Activated CD8-positive, alpha-beta T cell treated with anti-CD3 and anti-CD28 coated beads, Interleukin-2, amount 10 ng/mL, durations not matched to agents 7 days and 5 days (primary cell): ENCODE measurements at places on chromosomes 4 and X.

DNA sequence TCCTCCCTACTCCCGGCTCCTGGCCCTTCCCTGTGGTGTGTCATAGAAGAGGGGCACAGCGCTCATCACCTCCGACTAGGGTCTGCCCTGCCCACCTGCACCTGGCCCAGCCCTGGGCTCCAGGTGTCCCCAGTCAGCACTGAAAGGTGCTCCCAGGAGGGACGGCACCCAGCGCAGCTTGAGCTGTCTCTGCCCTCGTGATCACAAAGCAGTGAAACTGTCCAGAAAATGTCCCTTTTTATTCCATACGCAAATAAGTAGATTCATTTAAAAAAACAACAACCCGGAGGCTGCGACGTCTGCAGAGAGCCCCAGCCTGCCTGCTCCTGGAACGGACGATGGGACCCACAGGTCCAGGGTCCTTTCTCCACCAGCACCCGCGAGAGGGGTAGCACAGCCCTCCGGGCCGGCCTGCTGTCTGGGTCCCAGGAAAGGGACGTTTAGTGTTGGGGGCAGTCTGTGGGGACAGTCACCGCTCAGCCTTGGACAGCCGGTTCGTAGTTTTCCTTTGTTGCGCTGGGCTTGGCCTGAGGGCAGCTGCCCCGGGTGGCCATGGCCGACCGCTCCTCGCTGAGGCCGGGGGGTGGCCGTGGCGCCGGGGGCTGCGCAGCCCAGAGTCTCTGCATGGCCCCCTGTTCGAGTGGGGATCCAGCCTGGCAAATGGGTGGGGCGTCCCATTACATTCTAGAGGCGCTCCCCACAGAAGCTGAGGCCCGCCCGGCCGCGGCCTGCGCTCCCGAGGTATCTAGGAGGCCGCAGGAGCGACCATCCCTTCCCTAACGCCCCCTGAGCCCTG, 4.6 kb downstream of the HMX1 start:
- no peaks in the 10 kb centered on the region for H3K4me1 ChIP-seq
- H3K36me3 ChIP-seq = no peaks in the 10 kb centered on the region
- H3K27me3 ChIP-seq = peaks cover 66% of the 10 kb centered on the region
- no peak for DNase-seq

GRCh38 chr4:25523405-25523804, 132.2 kb upstream of the SLC34A2 start:
- no peak for DNase-seq
- no peaks in the 10 kb centered on the region for H3K4me1 ChIP-seq
- H3K36me3 ChIP-seq = no peaks in the 10 kb centered on the region
- no peak overlapping the region for H3K4me3 ChIP-seq

DNA sequence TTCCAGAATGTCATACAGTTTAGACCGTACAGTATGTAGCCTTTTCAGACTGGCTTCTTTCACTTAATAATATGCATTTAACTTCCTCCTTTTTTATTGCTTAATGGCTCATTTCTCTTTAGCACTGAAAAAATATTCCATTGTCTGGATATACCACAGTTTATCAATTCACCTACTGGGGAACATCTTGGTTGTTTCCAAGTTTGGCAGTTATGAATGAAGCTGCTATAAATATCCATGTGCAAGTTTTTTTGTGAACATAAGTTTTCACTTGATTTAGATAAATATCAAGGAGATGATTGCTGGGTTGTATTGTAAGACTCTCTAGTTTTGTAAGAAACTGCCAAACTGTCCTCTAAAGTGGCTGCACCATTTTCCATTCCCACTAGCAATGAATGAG, 375.5 kb downstream of the PCDH18 start:
- H3K4me1 ChIP-seq = no peaks in the 10 kb centered on the region
- no peak for DNase-seq
- H3K27ac ChIP-seq = no peak overlapping the region
- no peaks in the 10 kb centered on the region for H3K36me3 ChIP-seq
- H3K27me3 ChIP-seq = no peaks in the 10 kb centered on the region

- no peak for DNase-seq
- H3K4me3 ChIP-seq = no peak overlapping the region
- no peaks in the 10 kb centered on the region for H3K27me3 ChIP-seq
- H3K27ac ChIP-seq = no peak overlapping the region
Measured at GRCh38 chr4:32147446-32148085, 1427.4 kb downstream of the PCDH7 start.

DNA sequence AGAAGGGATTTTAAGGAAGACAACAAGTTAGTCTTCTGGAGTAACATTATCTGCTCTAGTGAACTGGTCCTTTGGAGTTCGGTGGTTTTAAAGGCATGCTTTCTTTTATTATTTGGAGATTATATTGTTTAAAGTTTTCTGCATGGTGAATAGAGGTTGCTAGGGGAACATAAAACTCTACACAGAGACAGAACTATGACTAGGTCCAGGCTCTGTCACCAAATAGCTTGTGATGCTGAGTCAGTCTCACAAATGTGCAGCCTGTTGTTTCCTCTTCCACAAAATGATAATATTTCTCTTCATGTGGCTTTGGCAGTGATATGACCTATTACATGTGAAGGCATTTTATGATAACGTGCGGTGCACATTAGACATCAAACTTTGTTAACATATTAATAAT, 132.6 kb downstream of the PACRGL start:
- H3K36me3 ChIP-seq = no peaks in the 10 kb centered on the region
- no peak overlapping the region for H3K27ac ChIP-seq
- H3K4me1 ChIP-seq = no peaks in the 10 kb centered on the region

DNA sequence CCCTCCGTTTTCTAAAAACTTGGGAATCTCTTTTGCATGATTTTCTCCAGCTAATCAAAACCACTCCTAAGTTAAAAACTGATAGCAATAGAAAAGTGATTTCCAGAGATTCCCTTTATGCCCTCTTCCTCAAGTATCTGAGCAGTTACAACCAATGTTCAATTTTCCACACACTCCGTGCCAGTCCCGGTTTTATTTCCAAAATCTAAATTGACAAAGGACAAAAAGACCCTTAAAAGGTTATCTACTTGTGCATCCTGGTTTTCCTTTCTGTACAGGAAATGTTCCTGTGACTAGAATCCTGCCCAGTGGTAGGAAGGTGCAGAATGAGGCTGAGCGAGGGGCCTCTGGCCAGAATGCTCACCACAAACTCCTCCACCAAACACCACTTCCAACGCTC, 1.3 kb downstream of the SFRP2 start:
- H3K36me3 ChIP-seq = no peaks in the 10 kb centered on the region
- H3K27ac ChIP-seq = no peak overlapping the region
- H3K4me3 ChIP-seq = no peak overlapping the region
- DNase-seq = no peak

DNA sequence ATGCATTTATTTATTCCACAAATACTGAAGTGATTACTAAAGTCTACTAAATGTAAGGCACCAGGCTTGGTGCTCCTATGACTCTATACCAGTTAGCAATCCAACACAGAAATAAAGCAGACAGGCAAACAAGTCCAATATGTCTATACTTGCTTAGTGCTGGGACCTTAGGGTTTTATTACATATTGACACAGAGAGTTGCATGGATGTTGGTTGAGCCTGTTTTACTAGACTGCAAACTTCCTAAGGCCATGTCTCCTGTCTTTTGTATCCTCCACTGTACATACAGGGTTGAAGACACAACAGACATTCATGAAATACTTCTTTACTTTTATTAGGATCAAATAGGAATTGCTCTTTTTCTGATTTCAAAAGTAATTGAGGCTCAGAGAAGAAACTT, 69.0 kb downstream of the LNX1 start:
- no peak for DNase-seq
- H3K27me3 ChIP-seq = peaks cover 23% of the 10 kb centered on the region
- H3K4me3 ChIP-seq = no peak overlapping the region
- no peaks in the 10 kb centered on the region for H3K4me1 ChIP-seq
- H3K27ac ChIP-seq = no peak overlapping the region

GRCh38 chrX:65740909-65741308, 73.5 kb downstream of the MSN start:
- no peak for DNase-seq
- peaks cover 83% of the 10 kb centered on the region for H3K36me3 ChIP-seq
- H3K27me3 ChIP-seq = no peaks in the 10 kb centered on the region
- peaks cover 34% of the 10 kb centered on the region for H3K4me1 ChIP-seq

DNA sequence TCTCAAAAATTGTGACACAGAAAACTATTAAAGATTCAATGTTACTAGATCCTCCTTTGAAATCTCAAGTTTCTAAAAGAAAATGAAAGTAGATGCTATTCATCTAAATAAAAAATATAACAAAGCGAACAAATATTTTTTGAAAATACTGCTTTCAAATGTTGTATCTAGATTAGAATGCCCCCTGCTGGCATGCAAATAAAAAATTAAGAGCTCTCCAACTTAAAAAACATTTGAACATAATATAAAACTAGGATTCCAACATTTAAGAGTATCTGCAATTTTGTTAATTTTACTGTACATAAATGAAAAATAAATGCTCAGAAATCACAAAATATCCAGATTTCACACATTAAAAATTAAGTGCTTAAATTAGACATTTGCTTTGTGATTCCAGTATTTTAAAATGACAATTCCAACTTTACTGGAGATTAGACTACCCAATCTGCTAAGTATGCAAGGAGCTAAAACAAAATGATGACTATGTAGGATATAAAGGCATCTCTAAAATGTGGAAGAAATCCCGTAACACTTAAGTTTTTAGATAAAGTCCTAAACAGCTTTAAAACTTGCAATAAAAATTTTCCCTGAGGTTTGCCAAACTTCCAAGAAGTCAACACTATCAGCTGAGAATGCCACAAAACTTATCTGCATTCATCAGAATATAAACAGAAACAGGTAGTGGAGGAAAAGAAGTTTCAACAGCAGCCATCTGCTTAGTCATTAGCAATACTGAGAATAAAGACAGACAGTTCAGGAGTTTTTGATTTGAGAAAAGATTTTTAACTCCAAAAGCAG, 32.7 kb downstream of the DHX15 start:
- H3K27me3 ChIP-seq = no peaks in the 10 kb centered on the region
- H3K27ac ChIP-seq = no peak overlapping the region
- peaks cover 59% of the 10 kb centered on the region for H3K36me3 ChIP-seq
- DNase-seq = no peak
- no peak overlapping the region for H3K4me3 ChIP-seq
